Endodermal cell (in vitro differentiated cells): ENCODE measurements at places on chromosomes 5 and 9. TPM values are rescaled to one million over a fixed set of nuclear protein-coding genes. Genes with fewer than 3 reads are reported as not detected.

DNA sequence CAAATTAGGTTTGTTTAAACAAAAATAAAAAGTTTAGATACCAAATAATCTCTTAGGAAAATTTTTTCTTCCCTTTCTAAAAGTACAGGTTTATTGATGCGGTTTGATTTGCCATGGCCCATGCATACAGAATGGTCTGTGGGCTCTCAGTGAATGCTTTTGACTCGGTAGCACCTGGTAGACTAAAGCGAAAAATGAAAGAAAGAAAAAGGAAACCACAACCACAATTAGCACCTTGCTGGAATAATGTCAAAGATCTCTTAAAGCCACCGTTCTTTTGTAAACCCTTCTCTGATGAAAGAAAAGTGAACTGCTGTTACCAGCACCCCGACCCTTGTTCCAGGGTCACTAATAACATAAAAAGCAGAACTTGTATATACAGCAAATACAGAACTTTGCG, 157.9 kb downstream of the NFIB start:
- no peak for DNase-seq

- DNase-seq, result no peak
Observed at GRCh38 chr5:82584631-82585030, 306.5 kb upstream of the RPS23 start.

DNA sequence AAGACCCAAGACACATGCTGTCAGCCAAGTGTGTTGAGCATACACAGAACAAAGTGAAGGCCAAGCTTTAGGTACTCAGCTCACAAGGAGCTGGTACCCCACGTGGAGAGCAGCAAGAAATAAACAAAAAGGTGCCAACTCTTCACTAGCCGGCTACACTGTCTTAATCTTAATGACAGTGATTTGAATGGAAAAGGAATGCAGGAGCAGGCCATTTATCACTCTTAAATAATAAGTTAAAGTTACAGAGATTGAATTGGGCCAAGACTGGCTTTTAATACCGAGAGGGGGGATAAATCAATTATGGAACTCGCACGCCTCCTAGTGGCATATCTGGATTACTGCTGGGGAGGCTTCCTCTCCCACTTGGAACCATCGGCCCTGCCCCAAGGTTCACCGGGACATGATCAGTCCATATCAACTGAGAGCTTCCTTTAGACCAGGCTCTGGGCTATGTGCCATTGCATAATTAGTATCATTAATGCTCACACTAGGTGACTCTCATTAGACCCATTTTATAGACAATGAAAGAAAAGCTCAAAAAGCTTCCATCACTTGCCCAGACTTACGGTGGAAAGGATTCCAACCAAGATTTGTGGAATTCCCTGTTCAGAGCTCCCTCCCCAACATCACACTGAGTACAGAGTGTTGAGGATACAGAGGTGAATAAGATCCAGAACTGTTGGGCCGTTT, 94.0 kb downstream of the ACTL7B start:
- peak; percentile 82 for DNase-seq

DNA sequence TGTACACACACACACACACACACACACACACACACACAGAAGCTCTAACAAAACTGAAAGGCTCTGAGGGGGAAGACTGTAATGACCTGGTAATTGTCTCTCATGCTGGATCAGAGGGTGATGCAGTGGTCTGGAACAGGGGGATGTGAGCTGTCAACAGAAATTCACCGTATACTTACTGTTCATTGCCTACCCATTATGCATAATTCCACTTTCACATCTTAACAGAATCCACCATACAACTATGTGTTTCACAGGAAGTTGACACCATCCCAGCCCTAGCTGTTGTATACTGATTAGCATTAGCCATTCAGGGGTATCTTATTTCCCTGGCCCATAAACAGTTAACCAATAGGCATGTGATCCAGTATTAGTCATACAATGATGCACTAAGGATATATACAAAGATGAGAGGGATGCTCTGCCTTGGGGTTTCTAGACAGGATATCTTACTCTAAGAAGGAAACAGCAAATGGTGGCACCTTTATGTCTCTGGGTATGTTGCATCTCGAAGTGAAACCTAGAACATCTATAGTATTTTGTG, 396.5 kb upstream of the BRINP1 start:
- no peak for DNase-seq

Gene ECSCR
- total RNA-seq, result 0.70 TPM in 1 of 3 replicates, not detected in the others

Gene NR2F1-AS1
- 1.7 to 4.0 TPM (median 3.3 TPM) in 3 replicates for total RNA-seq
